GM12891 (cell line): ENCODE measurements at places on chromosomes 4 and X.
A peak's percentile ranks its signal among the peaks of the same experiment; 100 is the strongest.

GRCh38 chrX:32084757-32085156 lies 1012.9 kb upstream of the FTHL17 start:
- DNase-seq: no peak

DNA sequence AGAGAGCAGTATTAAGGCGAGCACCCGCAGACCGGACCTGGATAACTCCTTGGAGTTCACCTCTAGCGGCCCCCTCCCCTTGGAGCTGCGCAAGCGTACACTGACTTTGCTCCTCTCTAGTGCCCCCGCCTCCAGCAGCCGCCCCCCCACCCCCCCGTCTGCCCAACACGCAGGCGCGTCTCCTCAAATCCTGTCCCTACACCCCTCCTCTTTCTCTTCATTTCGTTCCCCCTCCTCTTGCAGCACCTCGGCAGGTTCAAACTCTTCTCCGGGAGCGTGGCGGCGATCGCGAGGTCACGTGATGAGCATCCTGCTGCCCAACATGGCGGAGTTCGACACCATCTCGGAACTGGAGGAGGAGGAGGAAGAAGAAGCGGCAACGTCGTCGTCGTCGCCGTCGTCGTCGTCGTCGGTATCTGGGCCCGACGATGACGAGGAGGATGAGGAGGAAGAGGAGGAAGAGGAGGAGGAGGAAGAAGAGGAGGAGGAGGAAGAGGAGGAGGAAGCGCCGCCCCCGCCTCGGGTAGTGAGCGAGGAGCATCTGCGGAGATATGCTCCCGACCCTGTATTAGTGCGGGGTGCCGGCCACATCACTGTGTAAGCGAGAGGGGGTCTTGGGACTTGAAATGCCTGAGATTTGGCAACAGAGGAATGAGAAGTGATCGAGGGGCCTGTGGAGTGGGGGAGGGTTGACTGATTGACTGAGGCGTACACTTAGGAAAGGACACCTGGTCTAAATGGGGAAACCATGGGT lies at the start of gene CHIC1:
TSS of gene CHIC1 (plus strand) at position 214 of the 754 bp plus-strand sequence. CDS start at position 302, 88 bp downstream.
- DNase-seq: peak; percentile 28

- DNase-seq: no peak
These were observed 40.9 kb downstream of the HMX1 start for GRCh38 chr4:8830611-8831200.

GRCh38 chrX:57741107-57741506 lies 61.0 kb upstream of the NLRP2B start:
- DNase-seq: no peak

GRCh38 chrX:19840899-19841648 lies 46.3 kb downstream of the SH3KBP1 start:
- no peak for DNase-seq

GRCh38 chr4:1446502-1447386 lies 40.5 kb upstream of the NKX1-1 start:
- no peak for DNase-seq

DNA sequence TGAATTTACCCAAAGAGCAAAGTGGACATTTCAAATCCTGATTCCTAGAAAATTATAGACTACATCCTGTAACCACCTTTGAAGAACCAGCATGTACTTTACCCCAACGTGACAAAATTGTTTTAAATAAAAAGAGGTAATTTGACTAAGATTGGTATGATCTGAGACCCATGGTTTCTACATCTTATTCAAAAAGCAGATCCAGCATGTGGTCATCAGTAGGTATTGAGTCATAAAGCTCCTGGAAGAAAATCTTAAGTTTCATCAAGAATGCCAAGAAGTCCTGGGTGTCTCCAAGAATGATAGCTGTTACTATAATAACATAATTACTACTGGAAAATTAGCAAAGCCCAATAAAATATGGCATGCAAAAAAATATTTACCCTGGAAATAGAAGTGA lies 61.8 kb downstream of the NFKB1 start:
- DNase-seq: no peak

DNA sequence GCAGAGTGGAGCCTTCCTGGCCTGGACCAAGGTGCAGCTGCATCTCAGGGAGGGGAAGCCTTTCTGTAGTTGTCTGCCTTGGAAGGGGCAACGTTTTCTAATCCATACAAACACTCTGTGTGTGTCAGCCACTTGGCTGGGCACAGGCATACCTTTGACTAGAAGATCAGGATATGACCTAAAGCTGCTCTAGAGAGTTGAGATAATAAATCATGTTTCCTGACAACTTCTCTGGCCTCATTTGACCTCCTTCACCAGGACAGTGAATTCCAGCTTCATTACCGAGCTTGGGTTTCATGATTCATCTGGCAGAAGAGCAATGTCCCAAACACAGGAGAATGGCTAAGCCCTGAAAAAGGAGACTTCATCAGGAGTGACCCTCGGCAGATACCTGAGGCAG lies 89.6 kb upstream of the KIT start:
- DNase-seq: no peak

GRCh38 chrX:45598861-45599260 lies 398.2 kb upstream of the DIPK2B start:
- DNase-seq: no peak

GRCh38 chrX:123108513-123109427 lies 75.3 kb upstream of the GRIA3 start:
- DNase-seq: no peak
